ENCODE measurements at places on chromosomes 11 and 22.

DNA sequence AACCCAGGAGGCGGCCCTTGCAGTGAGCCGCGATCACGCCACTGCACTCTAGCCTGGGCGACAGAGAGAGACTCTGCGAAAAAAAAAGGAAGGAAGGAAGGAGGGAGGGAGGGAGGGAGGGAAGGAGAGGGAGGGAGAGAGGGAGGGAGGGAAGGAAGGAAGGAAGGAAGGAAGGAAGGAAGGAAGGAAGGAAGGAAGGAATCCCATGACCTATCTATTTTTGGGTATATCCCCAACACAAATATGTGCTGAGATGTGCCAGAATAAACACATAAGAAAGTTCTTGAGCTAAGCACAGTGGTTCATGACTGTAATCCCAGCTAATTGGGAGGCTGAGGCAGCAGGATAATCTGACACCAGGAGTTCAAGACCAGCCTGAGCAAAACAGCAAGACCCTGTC lies 82.0 kb downstream of the SIK3 start:
- DNase-seq: no peak

DNA sequence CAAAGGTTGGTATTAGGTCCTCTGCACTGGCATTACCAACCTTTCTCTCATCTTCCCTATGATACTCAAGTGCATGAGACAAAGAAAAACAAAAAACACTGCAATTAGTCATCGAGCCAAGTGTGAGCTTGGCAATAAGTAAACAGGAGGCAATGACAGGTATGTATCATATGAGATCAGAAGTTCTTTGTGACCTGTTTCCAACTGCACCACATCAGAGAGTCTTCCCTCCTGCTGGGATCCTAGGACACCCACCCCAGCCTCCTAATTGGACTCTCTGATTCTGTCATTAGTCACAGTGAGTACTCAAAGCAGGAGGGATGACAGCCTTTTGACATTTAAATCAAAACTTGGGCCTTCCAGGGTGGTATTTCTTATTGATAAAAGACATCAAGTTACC lies 7.8 kb upstream of the JAML start:
- DNase-seq: no peak

DNA sequence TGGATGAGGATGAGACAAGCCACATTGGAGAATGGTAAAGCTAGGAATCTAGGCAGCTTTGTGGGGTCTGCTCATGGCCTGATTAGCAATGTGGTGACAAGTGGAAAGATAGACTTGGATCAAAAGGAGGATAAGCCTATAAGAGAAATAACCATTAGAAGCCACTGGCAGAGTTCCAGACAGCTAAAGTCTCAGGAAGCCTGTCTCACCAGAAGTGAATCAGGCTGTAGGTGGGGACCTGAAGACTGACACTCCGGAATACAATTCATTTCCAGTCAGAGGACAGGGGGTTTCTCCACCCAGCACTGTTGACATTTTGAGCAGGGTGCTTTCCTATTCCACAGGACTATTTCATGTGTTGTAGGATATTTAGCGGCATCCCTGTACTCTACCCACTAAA lies 129.7 kb downstream of the ARHGAP42 start:
- no peak for DNase-seq

DNA sequence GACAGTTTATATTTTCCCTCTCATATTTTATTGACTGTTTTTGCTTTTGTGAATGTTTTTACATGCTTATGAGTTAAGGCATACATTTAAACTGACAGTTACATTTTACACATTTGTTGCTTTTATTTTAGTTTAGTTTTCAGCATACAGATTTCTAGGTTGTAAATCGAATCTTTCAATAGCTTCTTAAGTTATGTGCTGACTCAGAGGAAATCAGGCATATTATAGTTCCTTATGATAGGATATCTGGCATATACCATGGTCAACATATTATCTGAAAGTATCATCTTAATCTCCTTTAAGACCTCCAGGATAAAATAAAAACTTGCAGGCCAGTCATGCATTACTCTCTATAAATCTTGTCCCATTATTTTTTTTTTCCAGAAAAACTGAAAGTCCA lies 916.6 kb downstream of the LRRC4C start:
- DNase-seq: no peak

DNA sequence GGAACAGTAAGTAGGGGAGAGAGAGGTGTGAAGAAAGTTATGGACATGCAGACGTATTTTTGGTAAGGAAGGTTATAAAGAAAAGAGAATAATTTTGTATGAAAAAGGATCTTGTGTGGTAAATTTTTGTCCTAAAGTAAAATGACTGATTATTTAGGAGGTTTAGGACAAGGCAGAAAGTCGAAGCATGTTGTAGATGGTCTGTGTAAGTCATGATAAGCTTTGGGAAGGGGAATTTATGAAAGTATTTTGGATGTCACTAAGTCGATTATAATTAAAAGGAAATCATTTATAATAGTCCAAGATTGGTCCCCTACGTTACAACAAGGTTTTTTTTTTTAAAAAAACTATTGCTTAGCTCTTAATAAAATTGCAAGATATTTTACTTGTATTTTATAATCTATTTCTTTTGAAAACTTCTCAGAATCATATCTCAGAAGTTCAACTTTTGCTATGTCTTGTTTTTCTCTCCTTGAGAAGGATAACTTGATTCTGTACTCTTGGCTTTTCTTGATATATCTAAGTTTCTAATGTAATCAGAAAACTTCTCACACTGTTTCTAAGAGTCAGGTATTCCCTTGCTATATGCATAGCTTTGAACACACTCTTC lies 10.9 kb upstream of the CABP2 start:
- no peak for DNase-seq

DNA sequence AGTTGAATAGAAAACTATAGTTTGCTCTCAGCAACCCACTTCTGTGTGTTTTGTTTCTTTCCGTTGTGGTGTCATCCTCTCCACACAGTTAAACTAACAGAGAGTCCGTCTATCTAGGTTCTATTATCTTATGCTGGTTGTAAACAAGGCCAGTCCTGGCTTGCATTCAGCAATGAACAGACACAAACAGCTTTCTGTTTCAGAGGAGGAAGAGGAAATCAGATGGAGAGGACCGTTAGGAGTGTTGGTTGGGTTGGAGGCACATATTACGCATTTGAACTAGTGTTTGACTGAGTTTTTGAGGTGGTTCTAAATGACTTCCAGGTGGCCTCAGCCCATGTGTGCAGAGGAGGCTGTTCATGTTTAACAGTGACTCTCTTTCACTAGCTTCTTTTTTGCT lies 129.5 kb upstream of the SORL1-AS1 start:
- DNase-seq: no peak

DNA sequence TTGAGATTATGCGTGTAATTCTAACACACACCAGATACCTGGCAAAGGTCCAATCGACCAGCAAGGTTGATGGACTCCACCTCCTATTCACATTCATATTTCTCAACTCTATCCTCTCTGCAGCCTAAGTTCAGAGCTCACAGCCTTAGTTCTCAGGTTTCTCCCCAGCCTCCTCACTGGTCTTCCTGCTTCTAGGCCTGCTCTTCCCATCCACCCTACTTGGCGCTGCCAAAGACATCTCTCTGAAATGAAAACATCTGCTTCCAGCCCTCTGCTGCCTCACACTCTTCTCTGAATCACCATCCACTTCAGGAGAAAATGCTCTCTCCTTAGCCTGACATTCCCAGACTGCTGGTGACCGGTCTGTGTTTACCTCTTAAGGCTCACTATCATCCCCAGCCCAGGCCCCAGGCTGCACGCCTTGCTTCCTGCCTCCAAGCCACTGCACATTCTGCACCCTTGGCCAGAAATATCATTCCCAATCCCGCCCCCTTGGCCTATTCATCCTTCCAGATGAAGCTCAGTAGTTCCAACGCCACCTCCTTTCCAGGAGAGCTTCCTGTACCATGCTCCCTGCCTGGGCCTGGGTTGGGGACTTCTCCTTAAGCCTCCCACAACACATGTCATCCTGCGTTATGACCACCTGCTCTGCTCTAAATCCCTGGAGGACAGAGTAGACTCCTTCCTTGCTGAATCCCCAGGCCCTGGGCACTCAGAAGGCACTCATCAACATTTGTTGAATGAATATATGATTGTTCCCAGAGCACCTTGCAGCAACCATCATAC lies 3.5 kb downstream of the ARRB1 start:
- no peak for DNase-seq

GRCh38 chr11:91653079-91653754 lies 571.4 kb upstream of the FAT3 start:
- no peak for DNase-seq

DNA sequence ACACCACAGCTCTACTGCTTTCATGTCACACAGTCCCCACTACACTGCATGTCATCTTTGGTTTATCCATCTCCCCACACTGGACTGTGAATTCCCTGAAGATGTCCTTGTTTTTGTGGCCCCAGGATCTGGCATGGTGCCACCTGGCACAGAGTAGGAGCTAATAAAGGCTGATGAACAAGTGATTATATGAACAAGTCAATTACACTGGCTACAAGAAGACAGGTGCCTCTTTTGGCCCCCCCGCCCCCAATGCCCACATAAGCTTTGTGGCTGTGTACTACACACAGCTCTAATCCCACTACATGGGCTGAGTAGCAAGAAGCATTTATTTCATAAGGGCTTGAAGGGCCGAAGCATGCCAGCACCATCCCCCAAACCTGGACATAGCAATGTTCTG lies 24.7 kb downstream of the PLEKHA7 start:
- DNase-seq: no peak

DNA sequence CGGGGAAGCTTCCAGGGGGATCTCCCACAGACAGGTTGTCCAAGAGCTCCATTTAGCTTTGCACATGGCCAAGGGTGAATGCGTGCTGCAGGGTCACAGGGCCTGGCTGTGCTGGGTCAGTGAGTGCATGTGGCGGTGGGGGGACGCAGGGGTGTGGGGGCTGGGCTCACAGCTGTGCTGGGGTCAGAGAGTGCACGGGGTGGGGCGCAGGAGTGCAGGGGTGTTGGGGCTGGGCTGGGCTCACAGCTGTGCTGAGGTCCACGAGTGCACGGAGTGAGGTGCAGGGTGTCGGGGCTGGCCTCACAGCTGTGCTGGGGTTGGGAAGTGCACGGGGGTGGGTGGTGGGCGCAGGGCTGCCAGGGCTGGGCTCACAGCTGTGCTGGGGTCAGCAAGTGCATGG lies 557.7 kb downstream of the BRD1 start:
- no peak for DNase-seq
